ENCODE measurements at places on chromosomes 11 and 22. TPM values are rescaled to one million over a fixed set of nuclear protein-coding genes. Genes with fewer than 3 reads are reported as not detected.
A peak's percentile ranks its signal among the peaks of the same experiment; 100 is the strongest.

GRCh38 chr11:17542249-17542648 is 2.0 kb downstream of the USH1C start:
- DNase-seq, result no peak

GRCh38 chr11:69114811-69115523 is 40.8 kb upstream of the SMIM38 start:
- no peak for DNase-seq

GRCh38 chr11:75349521-75350116 is 1.8 kb downstream of the ARRB1 start:
- DNase-seq, result peak; percentile 63

MMP27 gene
- not detected for total RNA-seq

- DNase-seq, result peak; percentile 34
Observed at GRCh38 chr22:30864441-30865420, 103.8 kb downstream of the MORC2 start.

DNA sequence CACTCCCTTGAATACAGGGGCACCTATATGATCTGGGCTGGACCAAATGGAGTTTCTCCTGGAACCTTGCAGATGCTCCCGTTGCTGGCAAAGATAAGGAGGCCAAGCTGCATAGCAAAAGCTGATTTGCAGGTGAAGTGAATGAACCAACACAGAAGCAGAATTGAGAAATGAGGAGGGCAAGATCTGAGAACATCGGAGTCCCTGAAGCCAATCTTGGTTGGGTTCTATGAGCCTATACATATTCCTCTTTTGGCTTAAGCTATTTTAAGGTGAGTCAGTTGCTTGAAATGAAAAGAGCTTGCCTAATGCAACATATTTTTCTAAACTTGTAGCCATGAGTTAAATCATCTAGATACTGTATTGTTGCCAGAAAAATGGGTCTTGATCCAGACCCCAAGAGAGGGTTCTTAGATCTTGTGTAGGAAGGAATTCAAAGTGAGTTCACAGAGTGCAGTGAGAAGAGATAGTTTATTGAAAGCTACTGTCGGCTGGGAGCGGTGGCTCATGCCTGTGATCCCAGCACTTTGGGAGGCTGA is 23.5 kb downstream of the WEE1 start:
- DNase-seq, result no peak

- DNase-seq, result no peak
Observed at GRCh38 chr11:128663824-128664223, 30.0 kb upstream of the FLI1 start.

- no peak for DNase-seq
Observed at GRCh38 chr22:29816128-29816527, 21.9 kb downstream of the ASCC2 start.

DNA sequence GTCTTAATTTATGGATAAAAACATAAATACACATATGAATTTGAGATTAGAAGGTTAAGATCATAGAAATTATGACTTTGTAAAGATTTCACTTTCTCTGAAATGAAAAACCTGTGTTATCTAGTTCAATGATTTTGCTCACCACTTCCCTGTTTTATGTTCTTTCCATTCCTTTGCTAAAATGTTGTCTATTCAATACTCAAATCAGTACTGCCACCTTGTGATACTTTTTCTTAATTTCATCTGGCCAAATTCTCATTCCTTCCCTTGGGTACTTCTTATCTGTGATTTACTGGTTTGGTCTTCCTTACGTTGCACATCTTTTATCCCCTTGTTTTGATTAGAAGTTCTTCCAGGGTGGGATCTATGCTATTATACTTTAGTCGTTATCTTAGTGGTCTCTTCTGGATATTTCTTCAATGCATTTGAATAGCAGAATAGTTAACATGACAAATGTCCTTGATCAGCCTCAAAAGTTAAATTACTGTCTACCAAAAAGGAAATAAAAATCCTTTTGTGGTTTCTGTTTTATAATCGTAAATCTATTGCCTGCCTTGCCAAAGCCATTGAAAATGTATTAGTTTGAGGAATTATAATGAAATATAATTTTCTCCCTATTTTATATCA is 197.0 kb downstream of the PGR start:
- no peak for DNase-seq

- DNase-seq, result peak; percentile 77
Observed at GRCh38 chr22:50274311-50274710, 4.1 kb upstream of the MAPK11 start.

GSTT2B gene
- not detected for total RNA-seq

- no peak for DNase-seq
Observed at GRCh38 chr11:14148653-14149273, 186.2 kb downstream of the SPON1 start.

ALDH3B1 gene
- 23.8 TPM for total RNA-seq

NR1H3 gene
- total RNA-seq, result 95.8 TPM

GRCh38 chr11:61056571-61056970 is 45.7 kb upstream of the CD5 start:
- DNase-seq, result peak; percentile 9

DNA sequence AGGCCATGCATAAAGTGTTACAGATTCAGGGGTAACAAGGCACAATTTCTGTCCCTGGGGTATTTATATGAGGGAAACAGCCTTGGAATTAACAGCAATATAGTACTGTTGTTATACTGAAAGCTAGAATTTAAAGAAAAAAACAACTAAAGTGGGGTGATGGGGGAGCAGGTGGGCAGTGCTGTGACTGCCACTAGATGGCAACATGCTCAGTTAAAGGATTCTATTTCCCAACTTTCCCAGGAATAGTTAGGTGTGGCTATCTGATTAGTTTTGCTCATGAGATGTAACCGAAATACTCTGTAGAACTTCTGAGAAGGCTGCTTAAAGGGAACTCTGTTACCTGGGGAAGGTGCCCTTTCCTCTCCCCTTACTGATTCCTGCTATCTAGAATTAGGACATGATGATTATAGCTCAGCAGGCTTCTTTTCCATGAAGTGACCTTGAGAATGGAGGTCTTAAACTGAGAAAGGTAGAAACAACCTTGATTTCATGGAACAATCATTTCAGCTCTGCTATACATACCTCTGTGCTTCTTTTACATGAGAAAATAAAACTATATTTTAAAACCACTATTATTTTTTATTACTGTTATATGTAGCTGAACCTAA is 102.6 kb downstream of the RELT start:
- DNase-seq, result no peak

DNA sequence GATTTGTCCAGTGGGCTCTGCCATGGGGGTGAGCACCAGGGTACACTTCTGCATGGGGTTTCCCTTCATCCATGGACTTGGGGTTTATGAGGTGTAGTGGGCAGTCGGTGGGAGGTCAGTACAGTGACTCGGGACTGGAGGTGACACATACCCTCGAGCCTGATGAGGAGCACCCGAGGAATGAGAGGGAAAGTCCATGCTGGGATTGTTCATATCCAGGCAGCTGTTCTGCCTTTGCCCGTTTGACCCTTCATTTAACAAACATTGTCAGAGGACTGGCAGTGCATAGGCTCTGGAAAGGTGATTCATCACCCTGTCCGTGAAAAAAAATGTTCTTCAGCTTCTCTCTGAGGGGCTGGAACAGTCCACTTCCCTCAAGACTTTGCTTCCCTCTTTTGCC is 2.7 kb downstream of the NAV2 start:
- DNase-seq, result no peak

DNA sequence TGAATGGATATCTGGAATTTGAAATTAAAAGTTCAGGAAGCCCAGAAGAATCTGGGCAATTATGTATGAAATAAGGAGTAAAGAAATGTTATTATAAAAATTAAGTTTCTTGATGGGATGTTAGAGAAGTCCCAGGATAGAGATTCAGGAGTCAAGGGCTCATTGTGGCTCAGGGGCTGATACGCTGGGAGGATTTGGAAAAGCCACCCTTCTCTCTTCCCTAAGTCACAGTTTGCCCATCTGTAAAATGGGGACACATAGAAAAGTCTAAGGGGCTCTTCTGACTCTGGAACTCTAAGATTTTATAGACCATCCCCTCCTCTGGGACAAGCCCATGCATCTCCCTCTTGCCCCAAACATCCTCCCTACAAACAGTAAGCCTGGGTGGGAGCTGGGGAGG is 118.1 kb downstream of the TIMP3 start:
- no peak for DNase-seq

DNA sequence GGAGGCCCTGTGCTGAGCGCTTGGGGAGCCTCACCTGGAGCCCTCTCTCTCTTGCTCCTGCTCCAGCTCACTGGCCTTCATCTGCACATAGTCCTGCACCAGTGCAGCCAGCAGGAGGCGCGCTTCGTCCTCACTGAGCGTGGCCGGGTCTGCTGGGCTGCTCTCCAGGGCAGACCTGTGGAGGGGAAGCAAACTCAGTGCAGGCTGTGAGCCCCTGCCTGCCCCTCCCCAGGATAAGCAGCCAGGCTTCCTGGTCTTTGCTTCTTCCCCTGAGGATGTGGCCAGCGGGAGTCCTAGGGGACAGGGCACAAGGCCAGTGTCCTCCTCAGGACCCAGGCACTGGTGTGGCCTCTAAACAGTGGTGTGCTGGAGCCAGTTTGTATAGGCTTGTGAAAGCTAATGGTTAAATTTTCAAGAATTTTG is 2.2 kb downstream of the CALCA start:
- DNase-seq, result peak; percentile 53

DNA sequence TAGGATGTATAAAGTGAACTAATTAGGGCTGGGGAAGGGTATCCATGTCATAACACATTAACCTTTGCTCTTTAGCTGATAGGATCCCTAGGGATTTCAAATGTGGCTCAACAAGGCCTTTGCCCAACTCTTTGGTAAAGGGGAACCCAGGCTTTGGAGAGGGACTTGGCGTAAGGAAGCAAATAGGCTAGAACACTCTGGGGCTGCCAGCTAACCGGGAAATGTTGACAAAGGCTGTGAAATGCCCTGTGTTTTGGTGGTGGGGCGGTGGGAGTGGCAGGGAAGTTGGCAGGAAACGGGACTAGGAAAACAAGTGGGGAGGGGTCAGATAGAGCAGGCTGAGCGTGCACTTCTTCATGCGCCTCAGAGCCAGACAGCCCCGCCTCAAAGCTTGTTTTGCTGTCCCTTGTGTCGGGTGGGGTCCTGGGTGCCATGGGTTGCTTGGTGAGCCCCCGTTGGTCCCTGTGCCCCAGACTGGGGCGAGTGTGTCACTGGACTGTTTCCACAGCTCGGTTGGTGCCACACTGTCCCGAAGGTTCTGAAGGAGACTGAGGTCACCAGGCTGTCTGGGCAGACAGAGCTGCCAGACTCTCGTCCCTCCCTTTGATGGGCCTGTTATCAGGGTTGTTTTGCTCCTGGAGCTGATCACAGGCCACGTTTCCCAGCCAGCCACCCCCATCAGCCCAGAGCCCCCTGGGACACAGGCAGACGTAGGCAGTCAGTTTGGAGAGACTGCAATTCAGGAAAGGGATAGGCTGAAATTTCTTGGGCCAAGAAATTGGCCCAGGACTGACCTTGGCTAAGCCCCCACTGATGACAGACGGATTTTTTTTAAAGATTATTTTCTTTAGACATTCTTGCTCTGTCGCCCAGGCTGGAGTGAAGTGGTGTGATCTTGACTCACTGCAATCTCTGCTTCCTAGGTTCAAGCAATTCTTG is 19.6 kb downstream of the KCTD21 start:
- peak; percentile 63 for DNase-seq

CDC42BPG gene
- 54.1 TPM for total RNA-seq

- no peak for DNase-seq
Observed at GRCh38 chr11:46149342-46149741, 28.1 kb upstream of the PHF21A start.

- no peak for DNase-seq
Observed at GRCh38 chr11:78187366-78188285, 800 bp downstream of the KCTD21 start.

GRCh38 chr22:28139516-28139915 is 220.5 kb upstream of the PITPNB start:
- DNase-seq, result no peak

DNA sequence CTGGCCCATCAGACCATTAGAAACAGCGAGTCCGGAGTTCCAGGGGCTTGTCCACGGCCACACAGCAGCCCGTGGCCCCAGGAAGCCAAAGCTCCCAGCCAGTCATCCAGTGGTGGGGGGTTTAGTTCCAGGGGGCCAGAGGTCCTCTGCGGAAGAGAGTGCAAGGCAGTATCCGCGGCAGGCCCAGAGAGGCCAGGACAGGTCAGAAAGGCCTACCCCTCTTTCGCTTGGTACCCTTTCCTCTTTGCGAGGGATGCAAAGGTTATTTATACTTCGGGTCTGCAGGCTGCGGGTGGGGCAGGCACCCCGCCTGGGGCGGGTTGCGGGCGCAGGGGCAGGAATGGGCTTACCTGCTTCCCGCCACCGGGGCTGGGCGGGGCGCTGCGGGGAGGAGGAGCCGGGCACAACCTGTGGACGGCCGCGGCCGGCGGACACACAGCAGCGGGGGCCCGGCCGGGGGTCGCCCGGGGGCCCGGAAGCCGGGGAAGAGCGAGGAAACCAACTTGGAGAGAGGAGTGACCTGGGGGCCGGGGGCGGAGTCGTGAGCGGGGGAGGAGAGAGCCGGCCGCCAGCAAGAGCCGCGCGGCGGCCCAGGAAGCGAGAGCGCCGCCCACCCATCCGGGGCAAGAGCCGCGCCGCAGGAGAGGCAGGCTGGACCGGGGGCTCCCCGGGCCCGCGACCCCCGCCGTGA is at the start of gene SH3BP1:
SH3BP1 (plus strand) TSS at position 600 of the 691 bp plus-strand sequence. CDS start 119 bp downstream, outside the sequence.
- DNase-seq, result peak; percentile 87
